ENCODE measurements at places on chromosomes 3 and 15. TPM values are rescaled to one million over a fixed set of nuclear protein-coding genes. Genes with fewer than 3 reads are reported as not detected.
A peak's percentile ranks its signal among the peaks of the same experiment; 100 is the strongest.

Gene CLRN1
- not detected for total RNA-seq

DNA sequence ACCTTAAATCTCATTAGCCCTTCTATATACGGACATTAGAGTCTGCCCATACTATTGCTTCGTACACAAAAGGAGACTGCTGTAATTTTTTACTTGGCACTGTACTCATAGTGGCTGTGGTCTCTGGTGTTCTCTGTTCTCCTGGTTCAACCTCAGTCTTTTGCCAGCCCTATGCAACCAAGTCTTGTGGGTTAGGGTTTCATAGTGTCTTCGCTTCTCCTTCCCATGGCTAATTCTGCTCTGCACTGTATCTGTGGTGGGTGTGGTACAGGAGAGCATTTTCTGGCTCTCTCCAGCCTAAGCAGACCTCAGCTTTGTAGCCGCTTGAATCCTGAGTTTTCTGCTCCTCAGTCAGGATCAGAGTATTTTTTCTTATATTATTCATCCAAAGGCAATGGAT is 981.2 kb downstream of the SQOR start:
- no peak overlapping the region for H3K4me3 ChIP-seq
- DNase-seq: no peak
- no peaks in the 10 kb centered on the region for H3K4me1 ChIP-seq

DNA sequence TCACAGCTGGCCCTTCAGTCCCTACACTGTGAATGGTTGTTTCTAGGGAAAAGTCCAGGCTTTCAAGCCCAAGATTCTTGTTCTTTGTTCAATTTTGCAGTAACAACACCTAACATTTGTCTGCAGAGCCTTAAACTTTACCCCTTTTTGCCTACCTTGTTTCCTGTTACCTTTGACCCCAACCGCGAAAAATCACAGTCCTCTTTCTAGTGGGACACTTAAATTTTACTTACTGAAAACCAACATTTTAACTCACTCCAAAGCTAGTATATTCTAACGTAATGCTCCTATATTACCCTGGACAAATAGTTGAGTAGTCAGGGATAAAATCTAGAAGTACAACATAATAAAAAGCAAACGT is 649 bp upstream of the PIK3CB start:
- peak overlapping the region; percentile 85 for H3K27ac ChIP-seq
- H3K36me3 ChIP-seq: no peaks in the 10 kb centered on the region
- DNase-seq: no peak

DNA sequence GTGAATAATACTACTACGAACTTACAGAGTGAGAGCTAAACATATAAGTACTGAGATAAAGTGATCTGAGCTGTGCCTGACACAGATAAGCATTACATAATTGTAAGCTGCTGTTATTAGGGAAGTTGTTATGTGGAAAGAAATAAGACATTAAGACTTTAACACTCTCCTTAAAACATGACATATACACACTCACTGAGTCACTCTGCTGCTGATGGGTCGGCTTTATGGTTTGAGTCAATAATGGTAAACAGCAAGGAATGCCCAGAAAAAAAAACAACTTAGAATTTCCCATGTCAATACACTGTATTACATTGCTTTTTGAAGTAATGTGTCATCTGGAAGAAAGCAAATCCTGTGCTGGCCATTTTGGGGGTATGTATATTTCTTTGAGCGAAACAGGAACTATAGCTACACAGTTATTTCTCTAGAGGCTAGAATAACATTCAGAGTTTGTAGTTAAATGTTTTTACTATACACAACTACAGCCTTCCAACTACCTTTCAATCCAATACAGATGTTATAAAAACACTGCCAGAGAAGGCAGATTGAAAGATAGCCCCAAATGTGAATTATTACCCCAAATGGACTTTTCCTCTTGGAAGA is 22.8 kb upstream of the SPRED1 start:
- no peak for DNase-seq
- H3K4me3 ChIP-seq: no peak overlapping the region
- H3K27ac ChIP-seq: no peak overlapping the region
- H3K4me1 ChIP-seq: no peaks in the 10 kb centered on the region
- no peaks in the 10 kb centered on the region for H3K36me3 ChIP-seq
- H3K27me3 ChIP-seq: no peaks in the 10 kb centered on the region

- peaks cover 47% of the 10 kb centered on the region for H3K4me1 ChIP-seq
- H3K27ac ChIP-seq: peak overlapping the region; percentile 92
- H3K27me3 ChIP-seq: no peaks in the 10 kb centered on the region
- H3K4me3 ChIP-seq: peak overlapping the region; percentile 93
- no peak for DNase-seq
Observed at GRCh38 chr3:101512396-101512645, 691 bp downstream of the SENP7 start.

Gene CD200
- 17.9 TPM for total RNA-seq

DNA sequence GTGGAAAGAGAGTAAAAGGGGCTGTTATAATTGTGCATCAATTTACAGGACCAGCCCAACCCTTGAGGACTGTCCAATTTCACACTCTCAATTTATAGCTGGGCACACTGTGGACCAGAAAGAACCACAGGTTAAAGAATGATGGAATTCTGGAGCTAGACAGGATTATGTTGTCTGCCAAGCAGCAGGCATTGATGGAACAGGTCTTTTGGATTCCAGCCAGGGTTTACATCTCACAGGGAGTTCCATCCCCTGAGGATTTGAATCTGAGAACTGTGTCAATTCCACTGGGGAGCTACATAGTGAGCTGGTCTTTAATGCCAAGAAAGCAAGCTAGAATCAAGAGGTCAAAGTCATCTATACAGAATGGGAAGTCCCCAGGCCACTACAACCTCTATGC is 389.5 kb upstream of the WNT5A start:
- no peaks in the 10 kb centered on the region for H3K27me3 ChIP-seq
- DNase-seq: no peak
- no peak overlapping the region for H3K27ac ChIP-seq
- no peaks in the 10 kb centered on the region for H3K4me1 ChIP-seq

Gene IL16
- total RNA-seq: 73.4 TPM

Gene C3orf80
- not detected for total RNA-seq

DNA sequence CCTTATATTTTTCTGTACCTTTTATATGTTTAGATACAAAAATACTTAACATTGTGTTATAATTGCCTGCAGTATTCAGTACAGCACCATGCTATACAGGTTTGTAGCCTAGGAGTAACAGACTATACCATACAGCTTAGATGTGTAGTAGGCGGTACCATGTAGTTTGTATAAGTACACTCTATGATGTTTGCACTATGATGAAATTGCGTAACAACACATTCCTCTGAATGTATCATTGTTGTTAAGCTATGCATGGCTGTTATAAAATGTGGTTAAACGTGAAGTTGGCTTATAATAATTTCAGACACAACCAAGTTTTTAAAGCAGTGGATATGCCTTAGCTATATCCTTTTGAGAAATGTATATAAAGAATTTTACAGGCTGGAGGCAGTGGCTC is 328.3 kb downstream of the PLCL2 start:
- no peak for DNase-seq
- H3K4me1 ChIP-seq: no peaks in the 10 kb centered on the region

GRCh38 chr3:151091685-151092345 is 6.4 kb downstream of the MED12L start:
- H3K36me3 ChIP-seq: no peaks in the 10 kb centered on the region
- no peak overlapping the region for H3K27ac ChIP-seq
- DNase-seq: no peak

- DNase-seq: no peak
- H3K4me3 ChIP-seq: no peak overlapping the region
- no peak overlapping the region for H3K27ac ChIP-seq
- no peaks in the 10 kb centered on the region for H3K4me1 ChIP-seq
- no peaks in the 10 kb centered on the region for H3K27me3 ChIP-seq
Observed at GRCh38 chr3:140022066-140022770, 87.2 kb downstream of the CLSTN2 start.

DNA sequence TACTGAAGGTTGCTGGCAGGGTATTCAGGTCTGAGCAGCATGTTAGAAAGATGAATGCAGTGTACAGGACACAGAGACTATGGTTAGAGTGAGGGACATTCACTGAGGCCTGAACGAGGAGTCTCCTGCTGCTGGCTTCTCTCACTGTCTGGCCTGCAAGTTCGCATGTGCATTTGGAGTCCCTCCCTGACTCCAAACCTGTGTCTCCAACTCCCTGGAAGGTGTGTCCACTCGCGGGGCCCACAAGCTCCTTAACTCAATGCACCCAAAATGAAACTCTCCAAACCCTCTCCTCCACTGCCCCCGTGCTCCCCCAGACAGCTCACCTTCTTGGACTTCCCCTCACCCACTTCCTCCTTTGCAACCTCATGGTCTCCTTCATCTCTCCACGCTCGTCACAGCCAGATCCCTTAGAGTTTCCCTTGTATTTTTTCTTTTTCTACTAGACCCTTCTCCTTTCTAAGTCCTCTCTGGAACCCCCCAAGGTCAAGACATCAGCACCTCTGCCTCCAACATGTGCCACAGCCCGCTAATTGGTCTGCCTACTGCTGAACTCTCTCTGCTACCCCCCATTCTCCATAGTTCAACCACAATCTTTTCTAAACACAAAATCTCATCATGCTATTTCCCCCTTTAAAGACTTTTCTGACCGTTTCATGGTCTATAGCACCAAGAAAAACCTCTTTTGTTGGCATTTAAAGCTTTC is 58.3 kb downstream of the HES1 start:
- H3K36me3 ChIP-seq: no peaks in the 10 kb centered on the region
- peaks cover 10% of the 10 kb centered on the region for H3K4me1 ChIP-seq
- H3K27ac ChIP-seq: no peak overlapping the region
- no peak for DNase-seq

DNA sequence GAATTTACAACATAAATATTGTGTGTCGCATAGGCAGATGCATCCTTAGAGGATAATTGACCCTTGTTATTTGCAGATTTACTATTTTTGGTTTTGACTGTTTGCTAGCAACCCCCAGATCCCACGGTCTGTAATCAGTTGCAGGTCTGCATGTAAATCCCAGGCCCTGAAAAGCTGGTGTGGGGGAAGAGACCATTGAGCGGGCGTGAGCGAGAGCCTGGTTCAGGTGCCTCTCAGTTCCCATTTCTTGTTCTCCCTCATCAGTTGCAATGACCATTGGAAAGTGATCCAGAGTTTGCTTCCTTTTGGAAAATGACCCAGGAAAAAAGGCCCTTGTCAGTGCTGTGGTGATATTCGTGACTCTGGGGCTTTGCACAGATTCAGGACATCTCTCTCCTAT is 238.9 kb downstream of the UACA start:
- H3K27ac ChIP-seq: no peak overlapping the region
- DNase-seq: peak; percentile 8
- peaks cover 37% of the 10 kb centered on the region for H3K4me1 ChIP-seq

Gene IL17RE
- 0.47 TPM for total RNA-seq

- no peak overlapping the region for H3K4me3 ChIP-seq
- H3K27ac ChIP-seq: no peak overlapping the region
- H3K4me1 ChIP-seq: no peaks in the 10 kb centered on the region
Observed at GRCh38 chr3:178538056-178538455, 1.8 kb downstream of the KCNMB2 start.

Gene CMTM7
- 33.5 TPM for total RNA-seq

DNA sequence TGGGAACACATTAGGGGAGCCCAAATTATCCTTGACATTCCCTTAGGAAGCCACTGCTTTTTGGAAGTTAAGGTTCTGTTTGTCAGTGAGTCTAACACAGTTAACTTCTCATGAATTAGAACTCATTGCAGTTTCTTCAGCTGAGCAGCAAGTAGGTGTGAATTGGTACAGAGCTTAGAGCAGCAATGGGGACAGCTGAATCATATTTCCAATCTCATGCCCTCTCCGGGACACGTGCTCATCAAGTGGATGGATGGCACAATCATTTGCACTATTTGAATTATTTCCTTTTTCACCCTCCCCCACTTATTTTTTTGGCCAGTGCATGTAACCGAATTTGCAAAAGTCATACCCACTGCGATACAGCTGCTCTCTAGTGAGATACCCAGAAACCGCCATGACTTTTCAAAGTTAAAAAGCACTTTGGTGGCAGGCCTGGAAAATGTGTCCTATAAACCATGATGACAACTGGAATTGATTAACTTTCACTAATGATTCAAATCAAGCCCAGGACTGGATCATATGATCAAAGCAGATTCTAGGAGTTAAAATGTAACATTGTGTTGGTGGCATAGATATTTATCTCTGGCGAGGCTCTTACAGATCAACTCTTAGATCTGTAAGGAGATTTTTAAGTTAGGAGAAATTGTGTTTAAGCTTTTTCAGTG is 76.4 kb downstream of the EBLN2 start:
- no peaks in the 10 kb centered on the region for H3K4me1 ChIP-seq
- no peaks in the 10 kb centered on the region for H3K36me3 ChIP-seq
- no peak overlapping the region for H3K27ac ChIP-seq
- DNase-seq: no peak
- H3K27me3 ChIP-seq: no peaks in the 10 kb centered on the region

GRCh38 chr15:29438703-29439055 is 169.1 kb upstream of the NSMCE3 start:
- no peaks in the 10 kb centered on the region for H3K4me1 ChIP-seq
- H3K36me3 ChIP-seq: no peaks in the 10 kb centered on the region
- no peaks in the 10 kb centered on the region for H3K27me3 ChIP-seq
- DNase-seq: no peak

DNA sequence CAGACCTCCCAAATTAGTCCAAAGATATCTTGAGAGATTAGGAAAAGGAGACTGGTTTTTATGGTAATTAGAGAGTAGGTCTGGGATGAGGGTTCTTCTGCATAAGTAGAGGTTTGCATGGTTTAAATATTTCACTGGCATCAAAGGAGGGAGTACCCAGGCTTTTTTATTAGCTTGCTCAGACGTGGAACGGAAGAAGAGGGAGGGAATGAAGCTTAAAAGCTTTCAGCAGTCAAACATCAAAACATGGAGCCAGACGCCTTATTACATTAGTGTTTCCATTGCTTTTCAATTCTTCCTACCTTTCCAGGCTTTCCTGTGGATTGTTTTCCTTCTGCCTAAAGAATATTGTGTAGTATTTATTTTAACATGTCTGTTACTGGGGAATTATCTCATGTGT is 342.1 kb upstream of the SOX2 start:
- no peak overlapping the region for H3K27ac ChIP-seq
- H3K27me3 ChIP-seq: no peaks in the 10 kb centered on the region
- no peak for DNase-seq
- H3K4me1 ChIP-seq: no peaks in the 10 kb centered on the region
- no peaks in the 10 kb centered on the region for H3K36me3 ChIP-seq
- no peak overlapping the region for H3K4me3 ChIP-seq

Gene AADAC
- not detected for total RNA-seq

Gene PLA2G4E
- total RNA-seq: not detected

- H3K36me3 ChIP-seq: no peaks in the 10 kb centered on the region
- DNase-seq: no peak
- H3K27me3 ChIP-seq: no peaks in the 10 kb centered on the region
- no peak overlapping the region for H3K27ac ChIP-seq
Observed at GRCh38 chr3:188042466-188042865, 111.5 kb upstream of the LPP start.

- H3K27ac ChIP-seq: no peak overlapping the region
- no peaks in the 10 kb centered on the region for H3K36me3 ChIP-seq
- H3K4me3 ChIP-seq: no peak overlapping the region
- H3K4me1 ChIP-seq: peaks cover 37% of the 10 kb centered on the region
Observed at GRCh38 chr15:40927495-40927872, 1.7 kb upstream of the DLL4 start.
